ENCODE measurements at places on chromosomes 1 and 21.

- peak; percentile 79 for DNase-seq
Observed at GRCh38 chr1:162878000-162878596, 17.1 kb upstream of the CCDC190 start.

GRCh38 chr1:175208773-175209492 lies 16.4 kb upstream of the KIAA0040 start:
- DNase-seq, result no peak

DNA sequence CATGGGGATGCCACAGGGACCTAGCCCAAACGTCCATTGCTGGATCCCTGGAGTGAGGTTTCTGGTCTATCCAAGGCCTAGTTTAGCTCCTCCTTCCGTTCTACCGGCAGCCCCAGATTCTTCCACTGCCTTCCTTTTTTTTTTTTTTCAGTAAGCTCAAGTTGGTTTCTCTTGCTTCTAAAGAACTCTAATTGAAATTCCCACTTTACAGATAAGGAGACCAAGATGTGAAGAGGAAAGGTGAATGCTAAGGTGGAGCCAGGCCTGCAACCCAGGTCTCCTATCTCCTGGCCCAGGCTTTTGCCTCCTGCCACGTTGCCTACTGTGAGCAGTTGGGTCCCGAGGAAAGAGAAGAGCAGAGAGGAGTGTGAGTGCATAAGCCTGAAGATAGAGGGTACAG lies 31.5 kb upstream of the CLIC4 start:
- no peak for DNase-seq

DNA sequence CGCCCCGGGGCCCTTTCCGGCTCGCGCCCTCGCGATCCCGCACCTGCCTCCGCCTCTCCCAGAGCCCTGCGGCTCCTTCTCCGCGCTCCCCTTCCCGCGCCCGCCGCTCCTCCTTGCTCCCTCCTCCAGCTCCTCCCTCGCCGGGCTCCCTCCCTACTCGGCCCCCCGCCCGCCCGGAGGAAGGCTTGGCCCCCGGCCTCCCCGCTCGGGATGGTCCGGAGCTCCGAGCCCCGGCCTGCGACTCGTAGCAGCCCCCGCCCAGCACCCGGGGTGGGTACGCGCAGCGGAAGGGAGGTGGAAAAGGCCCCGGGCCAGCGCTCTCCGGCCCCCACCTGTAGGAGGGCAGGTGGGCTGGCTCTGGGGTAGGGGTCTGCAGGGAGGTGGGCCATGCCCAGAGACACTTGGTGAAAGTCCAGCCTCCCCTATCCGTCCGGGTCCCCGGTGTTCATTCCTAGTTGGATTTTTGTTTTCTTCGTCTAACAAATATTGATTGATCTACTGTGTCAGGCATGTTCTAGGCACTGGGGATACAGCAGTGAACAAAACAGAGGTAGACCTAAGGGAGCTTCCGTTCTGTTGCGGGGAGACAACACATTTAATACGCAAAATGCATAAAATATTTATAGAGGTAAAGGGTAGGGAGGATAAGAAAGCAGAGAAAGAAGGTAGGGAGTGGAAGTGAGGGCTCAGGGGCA lies at the start of gene HTR1D:
Gene HTR1D (minus strand): TSS at position 82 of the 695 bp plus-strand sequence. CDS start 23,283 bp downstream, outside the sequence.
- peak; percentile 74 for DNase-seq

DNA sequence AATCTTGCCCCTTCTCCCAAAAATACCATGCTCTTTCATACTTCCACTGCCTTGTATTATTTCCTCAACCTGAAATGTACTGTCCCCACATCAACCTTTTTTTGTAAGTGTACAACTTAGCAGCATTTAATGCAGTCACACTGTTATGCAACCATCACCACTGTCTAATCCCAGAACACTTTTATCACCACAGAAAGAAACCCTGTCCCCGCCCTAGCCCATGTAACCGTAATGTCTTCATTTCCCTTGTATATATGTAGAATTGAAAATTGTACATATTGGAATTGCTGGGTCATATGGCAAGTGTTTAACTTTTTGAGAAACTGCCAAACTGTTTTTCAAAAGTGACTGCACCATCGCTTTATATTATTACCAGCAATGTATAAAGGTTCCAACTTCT lies 37.4 kb downstream of the PTP4A2 start:
- DNase-seq, result no peak

DNA sequence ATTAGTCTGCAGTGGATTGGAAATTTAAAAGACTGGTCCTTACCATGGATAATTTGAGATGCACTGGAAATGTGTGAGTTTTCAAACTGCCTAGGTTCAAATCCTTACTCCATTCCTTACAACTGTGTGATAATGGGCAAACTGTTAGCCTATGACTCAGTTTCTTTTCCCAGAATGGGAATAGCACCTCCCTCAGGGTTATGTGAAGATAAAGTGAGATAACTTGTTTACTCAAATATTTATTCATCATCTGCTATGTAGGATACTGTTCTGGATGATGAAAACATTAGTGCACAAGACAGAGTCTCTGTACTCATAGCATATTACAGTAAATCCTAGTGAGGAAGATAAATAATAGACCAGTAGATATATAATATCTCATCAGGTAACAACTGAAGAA lies 28.6 kb downstream of the LRIG2 start:
- no peak for DNase-seq

DNA sequence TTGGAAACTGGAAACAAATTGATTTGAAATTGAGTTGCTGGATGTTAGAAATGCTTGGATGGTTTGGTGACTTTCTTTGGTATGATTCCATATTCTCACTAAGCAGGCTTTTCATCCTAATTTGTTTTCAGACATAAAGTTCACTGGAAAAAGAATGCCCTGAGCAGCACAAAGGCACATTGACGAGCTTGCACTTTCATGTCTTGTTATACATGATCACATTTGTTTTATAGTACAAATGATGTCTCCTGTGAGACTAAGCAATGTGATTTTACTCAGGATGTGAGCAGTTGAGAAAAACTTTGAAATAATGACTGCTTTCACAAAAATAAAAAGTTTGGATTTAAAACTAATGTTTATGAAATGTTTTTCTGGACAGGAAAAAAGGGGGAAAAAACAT lies 63.6 kb downstream of the KCNT2 start:
- no peak for DNase-seq

- peak; percentile 67 for DNase-seq
Observed at GRCh38 chr1:36088265-36088576, 471 bp upstream of the ADPRS start.

- no peak for DNase-seq
Observed at GRCh38 chr1:184990204-184990603, 15.9 kb upstream of the NIBAN1 start.

- no peak for DNase-seq
Observed at GRCh38 chr1:57157818-57158603, 192.2 kb upstream of the C8B start.

GRCh38 chr1:170377440-170377839 lies 154.5 kb upstream of the GORAB start:
- DNase-seq, result no peak

DNA sequence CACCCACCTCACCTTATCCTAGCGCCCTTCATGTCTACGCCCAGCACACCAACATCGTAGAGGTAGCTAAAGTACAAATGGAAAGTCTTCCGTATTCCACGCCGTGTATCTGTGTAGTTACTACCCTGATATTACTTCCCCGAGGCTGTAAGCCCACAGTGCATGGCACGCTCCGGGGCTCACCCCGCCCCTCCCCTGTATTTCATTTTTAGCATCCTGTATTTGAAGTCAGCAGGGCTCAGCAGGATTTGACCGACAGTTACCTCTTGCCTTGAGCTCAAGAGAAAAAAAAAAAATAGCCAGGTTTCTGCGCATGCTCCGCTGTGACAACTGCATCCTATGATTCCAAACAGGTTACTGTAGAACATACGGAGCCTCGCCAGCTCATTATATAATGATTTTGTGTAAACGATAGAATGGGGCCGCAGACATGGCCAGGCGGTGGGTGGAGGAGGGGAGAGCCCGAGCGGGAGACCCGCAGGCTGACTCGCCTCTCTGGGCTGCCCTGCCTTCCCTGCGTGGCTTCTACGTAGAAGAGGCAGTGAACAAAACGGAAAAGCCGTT lies 1.3 kb downstream of the ABCG1 start:
- DNase-seq, result peak; percentile 67

DNA sequence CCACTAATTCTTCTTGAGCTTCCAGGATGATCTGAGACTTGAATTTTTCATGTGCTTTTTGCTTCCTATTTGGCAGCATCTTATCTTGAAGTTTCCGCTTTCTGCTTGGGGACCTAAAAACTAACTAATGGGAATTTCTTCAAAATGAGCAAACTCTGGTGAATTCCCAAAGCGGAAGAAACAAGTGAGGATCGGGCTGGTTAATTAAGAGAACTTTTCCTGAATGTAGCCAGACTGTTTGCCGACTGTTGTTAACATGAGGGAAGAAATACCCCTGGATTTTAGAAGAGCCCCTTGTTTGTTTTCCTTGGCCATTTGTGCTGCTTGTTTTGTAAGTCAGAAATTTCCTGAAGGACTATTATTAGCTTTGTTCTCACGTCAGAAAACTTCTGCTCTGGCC lies 6.1 kb upstream of the SELE start:
- DNase-seq, result no peak

- DNase-seq, result no peak
Observed at GRCh38 chr1:189805735-189806134, 671.9 kb downstream of the BRINP3 start.

GRCh38 chr1:156845055-156845952 lies 13.6 kb downstream of the INSRR start:
- DNase-seq, result peak; percentile 61

DNA sequence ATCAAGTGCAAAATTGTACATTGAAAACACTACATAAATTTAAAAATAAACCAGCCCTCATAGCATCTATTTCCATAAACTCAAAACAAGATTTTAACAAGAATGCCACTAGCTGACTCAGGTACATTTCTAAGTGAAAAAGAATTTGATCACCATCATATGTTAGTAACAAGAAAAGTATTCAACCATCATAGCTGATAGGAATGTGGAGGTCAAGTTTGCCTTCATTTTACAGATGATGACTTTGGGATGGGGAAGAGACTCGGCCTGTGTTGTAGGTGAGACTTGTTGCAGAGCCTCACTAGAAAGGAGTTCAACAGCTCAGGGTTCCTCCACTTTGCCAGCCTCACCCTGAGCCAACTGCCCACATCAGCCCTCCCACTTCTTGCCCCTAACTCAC lies 318.8 kb upstream of the FAM78B start:
- no peak for DNase-seq

GRCh38 chr1:77388661-77389060 lies 106.8 kb downstream of the AK5 start:
- DNase-seq, result no peak

- DNase-seq, result no peak
Observed at GRCh38 chr21:45385549-45386050, 19.4 kb upstream of the COL18A1 start.

DNA sequence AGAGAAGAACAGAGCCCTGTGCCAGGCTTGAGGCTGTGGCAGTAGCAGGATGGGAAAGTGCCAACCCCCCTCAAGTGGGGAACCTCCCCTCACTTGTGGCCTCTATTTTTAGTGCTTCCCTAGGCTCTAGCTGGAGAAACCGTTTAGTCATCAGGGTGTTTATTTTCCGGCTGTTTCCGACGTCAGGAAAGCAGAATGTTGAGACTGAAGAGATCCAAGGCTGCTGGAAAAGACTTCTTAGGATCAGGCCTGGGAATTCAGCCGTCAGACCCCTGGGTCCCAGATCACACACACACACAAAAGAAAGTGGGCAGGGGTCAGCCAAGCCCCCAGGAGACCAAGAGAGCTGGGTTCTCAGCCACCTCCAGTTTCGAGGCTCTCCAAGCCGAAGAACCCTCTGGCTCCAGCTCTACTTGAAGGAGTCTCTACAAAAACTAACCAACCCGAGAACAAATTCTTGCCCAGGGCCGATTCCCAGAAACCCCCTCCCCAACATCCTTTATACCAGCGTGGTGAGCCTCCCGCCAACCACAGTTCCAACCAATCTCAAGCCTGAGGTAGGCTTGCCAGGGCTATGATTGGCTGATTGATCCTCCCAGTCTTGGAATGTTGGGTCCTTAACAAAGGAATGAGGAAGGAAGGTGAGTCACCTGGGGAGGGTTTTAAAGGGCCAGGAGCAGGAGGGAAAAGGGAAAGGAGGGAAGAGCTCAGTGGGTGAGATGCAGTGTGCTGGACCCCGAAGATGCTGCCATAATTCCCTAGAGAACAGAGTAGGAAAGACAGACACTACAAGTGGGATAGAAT lies 2.5 kb upstream of the MEF2D start:
- no peak for DNase-seq

DNA sequence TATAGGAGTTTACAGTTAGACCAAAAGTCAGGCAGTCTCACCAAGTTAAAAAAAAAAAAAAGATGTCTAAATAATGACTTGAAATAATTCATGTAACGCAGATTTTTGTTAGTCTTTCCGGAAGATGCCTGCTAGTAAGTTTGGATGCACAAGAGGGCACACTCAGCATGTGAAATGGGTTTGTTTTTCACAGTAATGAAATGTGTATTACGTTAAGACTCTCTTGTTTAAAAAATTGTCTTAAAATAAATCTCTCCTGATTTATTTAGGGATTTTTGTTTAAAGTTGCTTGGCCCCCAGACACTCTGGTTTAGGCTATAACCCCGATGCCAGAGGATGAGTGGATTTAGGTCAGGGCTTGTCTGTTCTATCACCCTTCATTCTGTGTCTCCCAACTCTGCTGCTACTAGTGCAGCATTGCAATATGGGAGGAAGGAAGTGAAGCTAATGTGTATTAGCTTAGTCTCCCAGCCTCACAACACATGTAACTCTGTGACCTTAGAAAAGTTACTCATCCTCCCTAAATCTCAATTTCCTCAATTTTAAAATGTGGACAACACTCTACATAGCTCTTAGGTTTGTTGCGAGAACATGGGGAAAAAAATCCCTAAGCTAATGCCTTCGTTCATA lies 25.7 kb downstream of the CTH start:
- no peak for DNase-seq

DNA sequence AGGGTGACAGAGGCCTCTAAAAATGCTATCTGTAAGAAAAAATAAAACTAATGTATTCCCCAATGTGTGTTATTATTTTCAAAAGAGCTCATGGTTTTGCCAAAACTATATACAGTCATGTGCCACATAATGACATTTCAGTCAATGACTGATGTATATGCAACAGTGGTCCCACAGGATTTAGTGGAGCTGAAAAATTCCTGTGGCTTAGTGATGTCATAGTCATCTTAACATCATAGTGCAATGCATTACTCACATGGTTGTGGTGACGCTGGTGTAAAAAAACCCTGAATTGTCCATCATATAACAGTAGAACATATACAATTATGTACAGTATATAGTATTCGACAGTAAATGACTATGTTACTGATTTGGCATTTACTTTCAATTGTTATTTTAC lies 172.4 kb downstream of the CACNA1E start:
- DNase-seq, result no peak

DNA sequence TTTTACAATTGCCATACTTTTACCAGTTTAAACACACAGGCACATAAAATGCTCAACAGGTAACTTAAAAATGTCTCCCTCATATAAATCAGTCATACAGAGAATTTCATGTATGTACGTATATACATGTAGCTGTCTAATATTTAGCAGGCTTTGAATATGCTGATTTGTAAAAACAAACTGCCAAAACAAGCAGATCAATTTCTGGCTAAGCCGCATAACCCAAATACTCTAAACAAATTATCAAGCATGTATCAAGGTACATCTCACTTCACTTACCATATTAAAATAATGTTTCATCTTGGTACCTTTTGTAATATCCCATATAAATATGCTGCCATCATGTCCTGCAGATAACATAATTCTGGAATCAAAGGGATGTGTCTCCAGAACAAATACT lies 43.8 kb downstream of the BRWD1 start:
- no peak for DNase-seq
